Activated CD4-positive, alpha-beta memory T cell treated with anti-CD3 and anti-CD28 coated beads for 36 hours (primary cell): ENCODE measurements at places on chromosomes 11 and 22. TPM values are rescaled to one million over a fixed set of nuclear protein-coding genes. Genes with fewer than 3 reads are reported as not detected.

GRCh38 chr22:32996702-32997101, 61.5 kb downstream of the SYN3 start:
- DNase-seq, result no peak

DNA sequence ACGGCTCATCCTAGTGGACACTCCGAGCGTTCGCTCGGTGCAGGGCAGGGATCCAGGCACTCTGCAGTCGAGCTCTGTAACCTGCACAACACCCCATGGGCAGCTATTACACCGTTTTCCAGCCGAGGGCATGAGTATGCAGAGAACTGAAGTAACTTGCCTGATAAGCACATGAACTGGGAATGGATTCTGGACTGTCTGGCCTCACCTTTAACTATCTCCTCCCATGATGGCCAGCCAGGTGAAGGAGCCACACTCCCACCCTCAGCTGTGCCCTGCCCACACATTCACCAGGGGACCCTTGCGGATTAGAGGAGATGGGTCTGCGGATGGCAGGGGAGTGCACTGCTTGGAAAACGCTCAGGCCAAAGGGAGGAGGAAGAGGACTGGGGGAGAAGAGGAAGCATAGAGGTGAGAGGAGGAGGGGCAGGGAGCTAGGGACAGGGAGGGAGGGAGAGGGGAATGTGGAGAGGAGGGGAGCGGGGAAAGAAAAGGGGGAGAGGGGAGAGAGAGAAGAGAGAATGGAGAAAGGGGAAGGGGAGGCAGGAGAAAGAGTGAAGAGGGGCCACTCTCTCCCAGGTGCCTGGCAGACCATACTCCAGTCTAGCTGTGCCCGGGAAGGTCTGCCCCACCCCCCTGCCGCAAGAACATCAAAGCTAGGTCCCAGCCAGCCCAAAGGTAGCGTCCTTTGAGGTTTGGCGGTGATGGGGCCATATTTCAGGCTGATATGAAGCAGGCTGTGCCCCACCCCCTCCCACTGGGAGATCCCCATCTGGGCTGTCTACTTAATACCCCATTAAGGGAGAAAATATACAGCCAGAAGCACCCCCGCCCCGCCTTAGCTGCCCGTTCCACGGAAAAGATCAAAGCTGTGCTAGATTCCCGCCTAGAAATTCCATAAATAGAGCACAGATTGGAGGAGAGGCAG, 33.2 kb upstream of the TCF20 start:
- DNase-seq, result peak; percentile 30

Gene GAB4
- not detected for total RNA-seq

DNA sequence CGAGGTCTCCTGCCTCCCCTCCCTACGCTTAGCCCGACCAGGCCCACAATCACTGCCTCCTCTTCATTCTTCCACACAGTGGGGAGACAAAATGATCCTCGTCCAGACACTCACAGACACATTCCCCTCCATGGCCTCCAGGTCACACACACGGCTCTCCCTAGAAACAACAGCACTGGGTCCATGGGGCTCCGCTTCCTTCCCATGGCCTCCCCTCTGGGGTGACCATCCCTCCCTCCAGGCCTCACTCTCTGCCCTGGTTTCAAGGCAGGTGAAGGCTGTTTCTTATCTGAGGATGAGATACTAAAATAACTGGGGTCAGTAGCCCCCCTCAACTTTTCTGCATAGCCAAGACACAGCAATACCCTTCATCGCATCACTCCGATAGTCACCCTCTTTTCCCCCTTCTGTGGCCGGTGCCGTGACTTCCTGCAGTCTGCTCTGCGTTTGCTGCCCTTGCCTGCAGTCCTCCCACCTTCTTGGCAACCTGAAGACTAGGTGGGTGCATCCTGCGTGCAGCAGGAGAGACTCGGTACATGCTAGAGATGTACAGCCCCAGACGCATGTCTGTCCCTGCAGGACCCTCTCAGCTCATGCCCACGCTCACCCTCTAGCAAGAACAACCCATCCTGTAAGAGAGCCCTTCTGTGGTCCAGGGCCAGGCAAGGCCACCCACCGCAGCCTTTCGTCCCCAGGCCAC, 55.8 kb downstream of the CD6 start:
- DNase-seq, result peak; percentile 61

GRCh38 chr22:27086080-27087044, 429.0 kb downstream of the MIAT start:
- no peak for DNase-seq
